Renal pelvis (tissue), 12 donors: ENCODE measurements at places on chromosomes 6 and 20. TPM values are rescaled to one million over a fixed set of nuclear protein-coding genes. Genes with fewer than 3 reads are reported as not detected.

Gene BANF2
- not detected for polyA plus RNA-seq

Gene CDH4
- polyA plus RNA-seq, result 8.7 TPM

Gene CHRNA4
- polyA plus RNA-seq, result 23.6 TPM

Gene PI16
- 2.5 TPM for polyA plus RNA-seq

Gene PDE7B
- 8.1 TPM for polyA plus RNA-seq

Gene ZC2HC1B
- not detected for polyA plus RNA-seq

Gene SLC17A1
- polyA plus RNA-seq, result 36.0 TPM

Gene SLC17A2
- polyA plus RNA-seq, result 0.43 TPM
